ENCODE measurements at places on chromosomes 2 and 18. TPM values are rescaled to one million over a fixed set of nuclear protein-coding genes. Genes with fewer than 3 reads are reported as not detected.

- DNase-seq: no peak
Observed at GRCh38 chr2:30262716-30263309, 31.5 kb downstream of the LBH start.

GRCh38 chr2:64987001-64987955 is 1.9 kb upstream of the SLC1A4 start:
- DNase-seq: peak; percentile 38

GRCh38 chr2:134391751-134392160 is 137.9 kb downstream of the MGAT5 start:
- DNase-seq: no peak

DNA sequence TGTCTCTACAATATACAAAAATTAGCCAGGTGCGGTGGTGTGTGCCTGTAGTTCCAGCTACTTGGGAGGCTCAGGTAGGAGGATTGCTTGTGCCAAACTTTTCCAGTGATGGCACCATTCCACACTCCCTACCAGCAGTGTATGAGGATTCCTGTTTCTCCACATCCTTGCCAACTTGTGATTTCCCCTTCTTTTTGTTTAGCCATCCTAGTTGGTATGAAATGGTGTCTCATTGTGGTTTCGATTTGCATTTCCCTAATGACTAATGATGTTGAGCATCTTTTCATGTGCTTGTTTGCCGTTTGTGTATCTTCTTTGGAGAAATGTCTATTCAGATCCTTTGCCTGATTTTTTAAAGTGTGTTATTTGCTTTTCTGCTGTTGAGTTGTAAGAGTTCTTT is 41.0 kb downstream of the EPB41L5 start:
- no peak for DNase-seq

GRCh38 chr2:29201979-29202378 is 86.8 kb downstream of the CLIP4 start:
- no peak for DNase-seq

The PLCD4 gene
- total RNA-seq: 0.19 TPM

DNA sequence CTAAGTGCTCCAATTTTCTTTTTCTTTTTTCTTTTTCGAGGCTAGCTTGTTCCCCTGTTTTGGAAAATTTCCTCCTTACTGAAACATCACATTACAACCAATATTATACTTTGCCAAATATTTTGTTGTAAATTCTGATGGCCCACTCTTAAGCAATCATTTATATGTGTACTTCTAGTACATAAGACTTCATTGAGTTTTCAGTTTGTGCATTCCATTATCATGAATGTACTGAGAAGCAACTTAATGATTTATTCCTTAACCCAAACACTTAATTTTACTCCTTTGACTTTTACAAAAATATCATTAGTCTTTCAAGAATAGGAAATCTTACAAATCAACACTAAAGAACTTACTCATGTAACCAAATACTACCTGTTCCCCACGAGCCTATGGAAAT is 242.4 kb downstream of the ARHGAP15 start:
- DNase-seq: no peak

The AQP12B gene
- total RNA-seq: not detected

The CDH7 gene
- total RNA-seq: not detected

- no peak for DNase-seq
Observed at GRCh38 chr18:75421656-75422055, 5.8 kb downstream of the SMIM21 start.

GRCh38 chr2:217824223-217824622 is 178.6 kb downstream of the TNS1 start:
- DNase-seq: no peak

DNA sequence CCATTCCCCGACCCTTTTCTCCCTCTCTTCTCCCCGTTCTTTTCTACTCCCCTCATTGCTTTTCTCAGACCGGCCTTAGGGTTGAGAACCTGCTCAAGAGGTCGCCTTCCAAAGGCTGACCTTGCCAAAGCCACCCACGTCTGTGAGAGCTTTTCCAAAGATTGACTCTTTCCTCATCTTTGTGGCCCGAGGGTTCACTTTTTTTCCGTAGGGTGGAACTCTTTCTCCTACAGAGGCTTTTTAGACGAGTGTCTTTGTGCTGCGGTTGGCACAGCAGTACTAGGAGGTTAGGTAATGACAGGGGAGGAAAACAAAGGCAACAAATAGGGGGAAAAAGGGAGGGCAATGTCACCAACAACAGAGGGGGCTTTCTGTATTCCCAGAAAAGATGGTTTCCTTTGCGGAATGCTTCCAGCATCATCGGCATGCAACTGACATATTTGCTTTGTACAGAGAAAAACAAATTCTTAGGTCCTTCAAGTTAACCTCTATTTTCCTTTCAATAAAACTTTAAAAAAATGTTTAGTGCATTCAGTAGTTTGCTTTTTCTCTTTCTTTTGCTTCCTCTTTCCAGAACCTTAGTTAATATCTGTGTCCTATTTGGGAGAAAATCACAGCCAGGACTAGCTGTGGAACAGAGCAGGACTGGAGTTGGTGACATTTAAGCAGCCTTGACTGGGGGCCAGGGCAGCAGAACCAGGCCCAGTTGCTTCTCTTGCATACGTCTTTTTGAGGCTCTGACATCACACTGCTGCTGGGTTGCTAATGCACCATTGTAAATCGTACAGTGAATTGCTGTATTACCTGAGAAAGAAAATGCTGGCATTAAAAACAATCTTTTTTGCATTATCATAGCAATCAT is 188.1 kb upstream of the FANCL start:
- DNase-seq: no peak

GRCh38 chr2:222057347-222058073 is 241.3 kb downstream of the PAX3 start:
- DNase-seq: no peak

The C2orf80 gene
- not detected for total RNA-seq

GRCh38 chr2:73268830-73269685 is 15.2 kb downstream of the FBXO41 start:
- peak; percentile 79 for DNase-seq

DNA sequence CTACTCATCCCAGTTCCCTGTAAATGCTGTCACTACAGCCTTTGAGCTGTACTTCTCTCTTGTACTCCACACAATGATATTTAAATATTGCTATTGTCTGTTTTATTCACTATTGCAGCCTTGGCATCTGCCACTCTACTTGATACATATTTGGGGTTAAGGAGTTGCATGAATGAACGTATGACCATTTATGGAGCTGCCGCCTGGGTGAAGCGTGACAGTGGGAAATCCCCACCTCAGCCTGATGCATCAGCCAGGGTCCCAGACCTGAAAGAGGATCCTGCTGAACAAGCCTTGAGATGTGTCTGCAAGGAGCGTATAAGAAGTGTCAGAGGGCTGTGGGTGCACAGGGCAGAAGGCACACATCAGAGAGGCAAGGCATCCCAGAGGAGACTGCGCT is 39.1 kb downstream of the MRPL35 start:
- peak; percentile 74 for DNase-seq

DNA sequence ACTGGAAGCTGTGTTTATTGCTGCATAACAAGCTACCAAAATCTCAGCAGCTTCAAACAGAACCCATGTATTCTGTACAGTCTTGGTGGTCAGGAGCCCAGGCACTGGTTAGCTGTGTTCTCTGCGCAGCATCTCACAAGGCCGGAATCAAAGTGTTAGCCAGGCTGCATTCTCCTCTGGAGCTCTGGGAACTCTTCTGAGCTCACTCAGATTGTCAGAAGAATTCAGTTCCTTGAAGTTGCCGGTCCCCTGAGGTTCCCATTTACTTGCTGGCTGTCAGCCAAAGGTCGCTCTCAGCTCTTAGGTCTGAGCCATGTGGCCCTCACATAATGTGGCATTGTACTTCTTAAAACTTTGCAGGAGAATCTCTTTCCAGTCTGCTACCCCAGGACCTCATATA is 123.6 kb upstream of the SMIM21 start:
- no peak for DNase-seq

The RPRD1A gene
- 35.1 TPM for total RNA-seq

The GPR39 gene
- not detected for total RNA-seq

- DNase-seq: peak; percentile 10
Observed at GRCh38 chr18:8426401-8426800, 182.8 kb upstream of the RAB12 start.

GRCh38 chr2:37104178-37104577 is 19.9 kb downstream of the GPATCH11 start:
- DNase-seq: no peak

The SAG gene
- total RNA-seq: not detected

DNA sequence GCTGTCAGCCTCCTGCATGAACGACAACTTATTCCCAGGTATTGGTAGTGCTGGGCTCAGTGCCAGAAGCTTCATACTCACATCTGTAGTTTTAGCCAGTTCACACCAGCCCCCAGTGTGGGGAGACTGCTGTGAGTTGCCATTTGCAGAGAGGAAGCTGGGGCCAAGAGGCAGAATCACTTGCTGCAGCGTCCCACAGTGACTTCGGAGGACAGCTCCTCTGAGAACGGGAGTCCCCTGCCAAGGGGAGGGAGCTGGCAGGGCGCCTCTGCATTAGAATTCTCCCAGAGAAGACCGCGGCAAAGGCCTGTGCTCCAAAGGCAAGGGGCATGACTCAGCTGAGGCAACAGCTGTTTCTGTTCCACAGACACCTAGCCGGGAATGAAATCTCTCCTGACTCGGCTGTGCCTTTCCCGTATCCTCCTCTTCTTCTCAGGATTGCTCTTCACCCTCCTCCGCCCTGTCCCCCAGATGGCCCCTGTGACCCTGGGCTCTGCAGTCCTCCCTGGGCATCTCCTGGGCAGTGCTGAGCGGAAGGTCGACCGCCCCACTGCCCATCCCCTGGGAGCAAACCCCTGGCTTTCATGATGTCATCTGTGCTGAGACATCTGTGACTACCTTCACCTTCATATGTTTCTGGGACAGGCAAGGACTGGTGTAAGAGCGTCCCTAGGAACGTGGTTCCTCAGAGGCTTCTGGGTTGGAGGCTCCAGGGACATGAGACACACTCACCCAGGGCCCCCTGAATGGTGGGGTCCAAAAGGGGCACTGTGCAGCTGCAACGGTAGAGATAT is 18.0 kb downstream of the MAL start:
- peak; percentile 83 for DNase-seq

The REG1B gene
- not detected for total RNA-seq

DNA sequence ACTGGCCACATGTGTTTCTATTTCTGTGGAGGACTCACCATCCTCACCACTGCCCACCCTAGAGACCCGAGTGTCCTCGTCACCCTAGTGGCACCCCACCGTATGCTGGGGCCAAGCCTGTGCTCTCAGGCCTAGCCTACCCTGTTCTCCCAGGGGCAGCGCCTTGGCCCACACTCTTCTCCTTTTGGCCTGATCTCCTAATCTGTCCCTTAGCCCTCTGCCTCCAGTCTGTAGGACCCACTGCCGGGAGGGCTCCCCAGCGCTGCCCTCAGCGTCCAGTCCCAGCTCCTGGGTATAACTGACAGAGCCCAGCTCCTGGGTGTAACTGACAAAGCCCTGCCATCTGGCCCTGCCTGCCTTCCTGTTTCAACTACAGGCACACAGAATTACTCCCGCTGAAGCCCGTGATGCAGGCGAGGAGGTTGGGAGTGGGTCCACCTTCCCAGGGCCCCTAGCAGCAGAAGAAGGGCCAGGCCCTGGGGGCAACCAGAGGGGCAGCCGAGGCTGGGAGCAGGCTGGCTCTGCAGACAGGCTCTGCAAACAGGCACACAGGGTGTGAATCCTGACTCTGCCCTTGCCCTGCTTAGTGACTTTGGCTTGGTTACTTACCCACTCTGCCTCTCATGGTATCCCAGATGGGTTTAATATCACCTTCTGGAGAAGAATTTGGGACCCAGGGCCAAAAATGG is 25.6 kb upstream of the PTMA start:
- no peak for DNase-seq

DNA sequence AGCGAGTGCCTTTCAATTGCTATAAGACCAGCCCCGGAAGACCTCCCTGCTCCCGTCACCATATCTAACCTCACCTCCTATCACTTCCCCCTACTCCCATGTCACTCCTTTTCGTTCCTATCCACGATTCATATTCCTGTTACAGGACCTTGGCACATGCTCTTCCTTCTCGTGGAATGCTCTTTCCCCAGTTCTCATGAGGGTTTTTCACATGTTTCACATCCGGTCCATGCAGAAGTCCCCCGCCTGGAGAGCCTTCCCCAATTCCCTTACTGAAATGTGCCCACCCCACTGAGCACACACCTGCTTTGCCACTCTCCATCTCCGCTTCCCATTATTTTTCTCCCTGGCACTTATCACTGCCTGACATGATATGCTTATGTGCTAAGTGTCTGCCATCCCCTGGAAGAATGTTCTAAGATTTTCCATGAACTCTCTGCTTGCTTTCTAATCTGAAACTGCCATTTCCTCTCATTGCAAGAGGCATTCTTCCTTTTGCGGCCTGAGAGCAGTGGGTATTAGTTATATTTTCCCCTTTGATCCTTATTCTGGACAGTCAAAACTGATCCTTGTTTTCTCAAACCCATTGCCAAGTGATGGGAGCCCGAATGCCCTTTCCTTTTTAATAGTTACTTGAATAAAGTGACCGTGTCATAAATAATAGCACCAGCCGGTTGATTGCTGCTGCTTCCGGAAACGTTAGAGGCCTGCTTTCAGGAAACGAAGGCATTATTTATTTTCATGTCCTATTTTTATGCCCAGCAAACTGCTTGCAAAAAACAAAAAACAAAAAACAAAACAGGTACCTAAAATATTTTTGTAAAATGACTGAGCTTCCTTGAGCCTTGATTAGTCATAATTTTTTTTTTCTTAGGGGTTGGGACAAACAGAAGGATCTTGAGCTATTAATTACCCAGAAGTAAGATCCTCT is 127.9 kb downstream of the ZNF532 start:
- DNase-seq: no peak

- DNase-seq: no peak
Observed at GRCh38 chr2:15593327-15593705, 1.6 kb downstream of the DDX1 start.

DNA sequence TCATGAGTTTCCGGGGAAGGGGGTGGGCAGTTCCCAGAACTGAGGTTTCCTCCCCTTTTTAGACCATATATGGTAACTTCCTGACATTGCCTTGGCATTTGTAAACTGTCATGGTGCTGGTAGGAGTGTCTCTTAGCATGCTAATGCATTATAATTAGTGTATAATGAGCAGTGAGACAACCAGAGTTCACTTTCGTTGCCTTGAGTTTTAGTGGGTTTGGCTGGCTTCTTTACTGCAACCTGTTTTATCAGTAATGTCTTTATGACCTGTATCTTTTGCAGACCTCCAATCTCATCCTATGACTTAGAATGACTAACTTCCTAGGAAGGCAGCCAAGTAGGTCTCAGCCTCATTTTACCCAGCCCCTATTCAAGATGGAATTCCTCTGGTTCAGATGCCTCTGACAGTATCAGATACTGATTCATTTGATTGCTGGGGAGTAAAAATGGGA is 447.3 kb downstream of the XIRP2 start:
- no peak for DNase-seq

Data from activated naive CD4-positive, alpha-beta T cell treated with anti-CD3 and anti-CD28 coated beads for 36 hours (primary cell).